Fibroblast of lung (primary cell): ENCODE measurements at places on chromosomes 1 and 21.

GRCh38 chr21:37601027-37601426 lies 234.5 kb downstream of the DYRK1A start:
- H3K27ac ChIP-seq, result no peak overlapping the region
- H3K27me3 ChIP-seq, result peaks cover 6% of the 10 kb centered on the region
- H3K36me3 ChIP-seq, result no peaks in the 10 kb centered on the region
- no peaks in the 10 kb centered on the region for H3K4me1 ChIP-seq
- DNase-seq, result no peak
- H3K4me3 ChIP-seq, result no peak overlapping the region

DNA sequence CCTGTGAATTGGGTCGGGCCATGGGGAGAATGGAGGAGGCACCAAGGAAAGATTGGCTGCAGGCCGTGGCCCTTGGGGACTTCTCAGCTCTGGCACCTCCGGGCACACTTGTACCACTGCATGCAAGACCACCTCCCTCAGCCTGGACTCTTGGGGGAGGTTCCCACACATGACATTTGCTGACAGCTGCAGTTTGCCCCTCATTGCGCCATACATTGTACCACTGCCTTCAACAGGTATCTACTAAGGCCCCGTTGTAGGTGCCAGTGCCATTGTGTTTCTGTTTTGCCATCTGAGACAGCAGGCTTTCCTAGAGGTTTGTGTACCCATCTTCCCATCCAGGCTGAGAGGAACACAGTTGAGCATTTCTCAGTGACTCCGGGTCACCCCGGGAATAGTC lies 159.4 kb upstream of the TMEM51 start:
- DNase-seq, result no peak
- no peaks in the 10 kb centered on the region for H3K27me3 ChIP-seq
- H3K36me3 ChIP-seq, result no peaks in the 10 kb centered on the region
- no peak overlapping the region for H3K4me3 ChIP-seq
- peaks cover 22% of the 10 kb centered on the region for H3K4me1 ChIP-seq
- H3K27ac ChIP-seq, result no peak overlapping the region

GRCh38 chr1:50322579-50322978 lies 100.7 kb downstream of the DMRTA2 start:
- H3K4me1 ChIP-seq, result no peaks in the 10 kb centered on the region
- H3K27me3 ChIP-seq, result no peaks in the 10 kb centered on the region
- H3K36me3 ChIP-seq, result no peaks in the 10 kb centered on the region
- DNase-seq, result no peak

- H3K36me3 ChIP-seq, result peaks cover 15% of the 10 kb centered on the region
- DNase-seq, result no peak
- H3K4me1 ChIP-seq, result peaks cover 9% of the 10 kb centered on the region
- H3K27ac ChIP-seq, result no peak overlapping the region
- H3K27me3 ChIP-seq, result no peaks in the 10 kb centered on the region
Observed at GRCh38 chr1:248853663-248854375, 5.1 kb downstream of the ZNF692 start.
